ENCODE measurements at places on chromosomes 5 and 9.

GRCh38 chr9:94937214-94937903 lies 210.9 kb downstream of the AOPEP start:
- DNase-seq = no peak

- DNase-seq = no peak
These were observed 65.1 kb upstream of the CACNA1B start for GRCh38 chr9:137812356-137813023.

DNA sequence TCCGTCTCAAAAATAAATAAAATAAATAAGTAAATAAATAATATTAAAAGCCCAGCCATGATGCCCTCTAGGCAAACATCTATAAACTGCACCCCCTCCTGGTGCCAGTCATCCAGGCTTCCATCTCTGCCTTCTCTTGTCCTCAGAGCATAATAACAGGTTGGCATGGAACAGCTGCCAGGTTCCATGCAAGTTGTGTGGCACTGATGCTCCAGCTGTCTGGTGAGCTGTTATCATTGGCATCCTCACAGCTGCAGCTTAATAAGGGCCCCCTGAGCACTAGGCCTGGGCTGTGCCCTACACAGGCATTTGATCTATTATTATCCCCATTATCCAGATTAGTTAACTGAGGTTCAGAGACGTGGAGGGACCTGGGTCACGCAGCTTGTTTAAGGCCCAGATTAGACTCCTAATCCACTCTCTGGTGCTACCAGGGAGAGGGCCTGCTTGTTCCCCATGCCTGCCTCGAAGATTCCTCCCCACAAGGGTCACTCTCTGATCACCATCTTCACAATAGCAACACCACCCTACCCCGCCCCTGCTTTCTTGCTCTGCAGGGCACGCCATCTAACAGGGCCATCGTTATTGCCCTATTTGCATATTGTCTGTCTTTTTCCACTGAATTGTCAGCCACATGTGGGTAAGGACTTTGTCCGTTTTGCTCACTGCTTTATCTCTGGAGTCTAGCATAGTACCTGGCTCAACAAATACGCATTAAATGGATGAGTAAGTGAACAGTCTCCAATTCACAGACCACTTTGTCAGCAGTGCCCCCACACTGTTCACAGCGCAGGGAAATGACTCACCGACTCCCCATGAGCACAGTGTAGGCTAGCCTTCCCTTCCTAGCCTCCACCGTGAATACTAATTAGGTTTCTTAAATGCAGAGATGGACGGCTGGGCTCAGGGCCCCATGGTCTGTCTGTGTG lies 1.5 kb upstream of the DNM1 start:
- no peak for DNase-seq

- DNase-seq = no peak
These were observed 50.8 kb downstream of the DMRT2 start for GRCh38 chr9:1100945-1101344.

- no peak for DNase-seq
These were observed 413.5 kb downstream of the PLK2 start for GRCh38 chr5:58046371-58046770.

DNA sequence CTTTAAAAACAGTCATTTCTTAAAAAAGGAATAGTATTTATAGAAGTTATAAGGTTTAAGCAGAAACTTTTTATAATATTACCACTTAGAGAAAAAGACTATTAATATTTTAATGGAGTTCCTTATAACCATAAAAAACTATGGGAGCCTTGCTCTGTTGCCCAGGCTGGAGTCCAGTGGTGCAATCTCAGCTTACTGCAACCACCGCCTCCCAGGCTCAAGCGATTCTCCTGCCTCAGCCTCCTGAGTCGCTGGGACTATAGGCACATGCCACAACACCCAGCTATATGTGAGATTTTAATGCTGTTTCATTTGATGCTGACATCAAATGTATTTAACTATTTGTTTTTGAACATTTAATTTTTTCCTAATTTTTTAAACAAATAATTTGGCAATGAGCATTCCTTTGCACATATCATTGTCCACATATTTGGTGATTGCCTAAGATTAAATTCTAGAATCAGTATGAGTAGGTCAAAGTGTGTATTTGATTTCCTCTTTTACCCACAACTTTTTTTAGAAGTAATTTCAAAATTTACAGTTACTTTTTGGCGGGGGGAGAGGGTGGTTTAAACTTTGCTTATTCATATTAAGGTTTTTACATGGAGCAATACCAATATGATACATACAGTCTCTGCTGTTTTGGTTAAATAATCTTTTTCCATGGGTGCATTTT lies 235.5 kb downstream of the ARHGEF28 start:
- no peak for DNase-seq

GRCh38 chr9:129069862-129070641 lies 10.9 kb upstream of the DOLPP1 start:
- DNase-seq = no peak

GRCh38 chr9:132356324-132356924 lies 1.6 kb upstream of the SETX start:
- no peak for DNase-seq

DNA sequence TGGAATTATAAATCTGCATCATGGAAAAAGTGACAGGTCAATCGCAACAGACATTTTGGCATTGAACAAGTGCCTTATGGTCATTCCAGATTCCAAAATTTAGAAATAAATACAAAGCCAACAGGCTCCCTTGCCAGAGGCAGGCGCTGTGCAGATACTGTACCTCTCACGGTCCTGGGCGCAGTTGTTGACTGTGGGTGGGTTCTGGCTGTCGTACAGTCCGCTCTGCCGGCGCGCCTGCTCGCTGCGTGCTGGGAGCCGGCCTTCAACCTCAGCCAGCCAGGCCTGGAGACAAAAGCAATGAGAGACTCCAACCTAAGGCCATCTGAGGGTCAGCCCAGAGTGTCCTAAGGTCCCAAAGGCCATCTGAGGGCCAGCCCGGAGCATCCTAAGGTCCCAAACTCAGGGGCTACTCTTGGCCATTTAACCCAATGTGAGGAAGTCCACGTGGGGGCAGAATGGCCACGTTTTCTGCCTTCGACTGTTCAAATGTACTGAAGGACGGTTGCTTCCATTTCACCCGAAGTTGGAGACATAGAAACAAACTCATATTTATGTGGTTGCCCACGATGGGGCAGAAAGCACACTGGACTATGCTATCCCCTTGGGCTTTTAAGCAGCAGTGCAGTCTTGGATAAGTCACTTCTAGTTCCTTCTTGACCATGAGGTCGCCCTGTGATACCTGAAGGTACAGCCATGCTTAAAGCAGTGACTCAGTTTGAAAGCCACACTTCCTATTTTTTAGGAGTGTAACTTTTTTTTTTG lies 65.2 kb downstream of the USP20 start:
- DNase-seq = no peak

- no peak for DNase-seq
These were observed 152.5 kb downstream of the DMRT2 start for GRCh38 chr9:1202512-1203280.

Data from stimulated activated CD8-positive, alpha-beta memory T cell treated with anti-CD3 and anti-CD28 coated beads, Interleukin-2, amount 100 ng/mL, for 48 hours (primary cell).